Erythroblast (primary cell): ENCODE measurements at places on chromosomes 3 and 15.

GRCh38 chr15:31503256-31503655, 176.6 kb downstream of the KLF13 start:
- no peak for DNase-seq

GRCh38 chr15:86139828-86140227, 60.2 kb downstream of the AGBL1 start:
- peak; percentile 23 for DNase-seq

- DNase-seq = peak; percentile 60
Observed at GRCh38 chr15:34241376-34242330, 16.8 kb downstream of the EMC4 start.

DNA sequence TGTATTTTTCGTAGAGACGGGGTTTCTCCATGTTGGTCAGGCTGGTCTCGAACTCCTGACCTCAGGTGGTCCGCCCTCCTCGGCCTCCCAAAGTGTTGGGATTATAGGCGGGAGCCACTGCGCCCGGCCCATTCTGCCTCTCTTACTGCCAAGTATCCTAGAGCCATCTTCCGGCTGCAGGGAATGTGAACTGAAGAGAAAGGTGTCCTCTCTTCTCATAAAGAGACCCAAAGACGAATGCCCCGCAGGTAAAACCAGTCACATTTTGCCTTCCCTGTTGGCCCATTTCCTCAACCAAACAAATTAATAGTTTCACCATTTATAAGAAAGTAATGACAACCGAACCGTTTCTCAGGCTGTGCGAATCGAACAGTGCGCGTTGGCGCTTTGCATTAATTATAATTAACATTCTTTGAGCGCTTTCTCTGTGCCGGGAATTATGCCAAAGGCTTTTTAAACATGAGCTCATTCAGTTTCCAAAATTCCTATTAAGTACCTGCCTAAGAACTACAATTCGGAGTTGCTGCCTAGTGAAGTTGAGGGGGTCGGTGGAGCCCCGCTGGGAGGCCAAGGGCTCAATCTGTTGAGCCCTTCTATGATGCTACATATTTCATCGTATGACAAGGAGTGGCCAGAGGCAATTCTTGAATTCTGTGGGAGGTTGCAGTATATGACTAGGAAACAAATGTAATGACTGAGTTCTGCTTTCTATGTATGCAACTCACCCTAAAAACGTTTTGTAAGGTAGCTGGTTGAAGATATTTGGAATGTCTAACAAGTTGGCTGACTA, 819 bp upstream of the RPL24 start:
- DNase-seq = no peak

DNA sequence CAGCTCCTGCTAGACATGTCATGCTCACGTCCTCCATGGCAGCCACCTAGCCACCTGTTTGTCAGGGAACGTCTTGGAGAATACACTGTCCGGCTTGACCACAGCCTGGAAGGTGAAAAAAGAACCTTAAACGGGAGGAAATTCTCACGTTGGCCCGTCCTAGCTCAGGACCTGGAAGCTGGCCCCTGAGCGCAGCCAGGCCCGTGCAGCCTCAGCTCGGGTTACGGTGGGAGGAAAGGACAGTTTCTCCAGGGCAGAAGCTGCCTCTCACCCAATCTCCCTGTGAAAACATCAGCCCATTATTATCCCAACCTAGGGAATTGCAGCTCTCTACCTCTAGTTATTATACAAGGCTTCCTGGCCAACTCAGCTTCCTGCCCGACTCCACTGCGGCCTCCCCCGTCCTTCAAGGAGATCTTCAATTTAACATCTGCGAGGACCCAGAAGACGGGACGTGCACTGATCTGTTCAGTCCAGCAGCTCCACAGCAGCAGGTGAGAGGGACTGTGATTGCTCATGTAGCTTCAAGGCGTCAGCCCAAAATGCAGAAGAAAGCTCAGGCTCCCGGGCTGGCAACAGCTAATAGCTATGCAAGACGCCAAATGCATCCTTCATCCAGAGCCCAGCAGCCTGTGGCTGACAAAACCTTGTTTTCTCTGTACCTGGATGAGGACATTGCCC, 84.7 kb downstream of the ADAMTS17 start:
- DNase-seq = no peak

DNA sequence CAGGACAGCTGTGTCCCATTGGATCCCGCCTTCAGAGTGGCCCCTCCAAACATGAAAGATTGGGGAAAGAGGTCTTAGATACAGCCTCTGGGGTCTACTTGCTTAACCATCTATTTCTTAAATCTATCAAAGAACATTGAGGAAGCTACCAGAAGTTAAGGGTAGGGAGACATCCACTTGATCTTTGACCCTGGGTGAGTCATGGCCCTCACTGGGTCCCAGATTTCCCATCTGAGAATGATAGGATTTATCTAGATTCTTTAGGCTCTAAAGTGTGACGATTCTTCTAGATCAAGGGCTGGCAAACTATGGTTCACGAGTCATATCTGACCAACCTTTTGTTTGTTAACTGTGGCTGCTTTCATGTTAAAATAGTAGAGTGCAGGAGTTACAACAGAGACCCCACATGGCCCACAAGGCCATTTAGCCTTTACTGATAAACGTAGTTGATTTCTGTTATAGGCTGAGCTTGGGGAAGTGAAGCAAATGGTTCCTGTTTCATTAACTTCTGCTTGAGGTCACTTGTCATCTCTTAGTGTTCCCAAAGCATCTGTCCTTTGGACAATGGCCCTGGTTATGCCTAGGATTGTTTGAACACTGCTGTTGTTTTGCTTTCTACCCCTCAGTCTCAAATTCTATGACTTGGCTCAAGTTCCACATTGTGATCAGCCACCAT, 8.0 kb downstream of the MUC13 start:
- DNase-seq = no peak

- DNase-seq = no peak
Observed at GRCh38 chr3:185778094-185778493, 46.7 kb downstream of the IGF2BP2 start.

- DNase-seq = peak; percentile 26
Observed at GRCh38 chr3:141998669-141999290, 122.3 kb downstream of the ATP1B3 start.

DNA sequence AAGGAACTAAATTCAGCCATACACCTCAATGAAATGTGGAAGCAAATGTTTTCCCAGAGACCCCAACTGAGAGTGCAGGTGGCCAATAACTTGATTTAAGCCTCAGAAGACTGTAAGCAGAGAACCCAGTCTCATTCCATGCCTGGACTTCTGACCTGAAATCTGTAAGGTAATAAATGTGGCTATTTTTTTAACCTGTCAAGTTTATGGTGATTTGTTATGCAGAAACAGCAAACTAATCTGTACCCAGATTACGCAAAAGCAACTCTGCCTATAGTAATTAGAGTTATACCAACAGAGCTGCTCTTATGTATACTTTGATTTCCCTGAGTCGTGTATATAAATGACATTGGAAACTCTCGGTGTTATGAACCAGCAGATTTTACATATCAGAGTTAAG, 534.0 kb upstream of the NAALADL2 start:
- DNase-seq = no peak

- DNase-seq = no peak
Observed at GRCh38 chr15:40785814-40786213, 16.0 kb downstream of the C15orf62 start.

DNA sequence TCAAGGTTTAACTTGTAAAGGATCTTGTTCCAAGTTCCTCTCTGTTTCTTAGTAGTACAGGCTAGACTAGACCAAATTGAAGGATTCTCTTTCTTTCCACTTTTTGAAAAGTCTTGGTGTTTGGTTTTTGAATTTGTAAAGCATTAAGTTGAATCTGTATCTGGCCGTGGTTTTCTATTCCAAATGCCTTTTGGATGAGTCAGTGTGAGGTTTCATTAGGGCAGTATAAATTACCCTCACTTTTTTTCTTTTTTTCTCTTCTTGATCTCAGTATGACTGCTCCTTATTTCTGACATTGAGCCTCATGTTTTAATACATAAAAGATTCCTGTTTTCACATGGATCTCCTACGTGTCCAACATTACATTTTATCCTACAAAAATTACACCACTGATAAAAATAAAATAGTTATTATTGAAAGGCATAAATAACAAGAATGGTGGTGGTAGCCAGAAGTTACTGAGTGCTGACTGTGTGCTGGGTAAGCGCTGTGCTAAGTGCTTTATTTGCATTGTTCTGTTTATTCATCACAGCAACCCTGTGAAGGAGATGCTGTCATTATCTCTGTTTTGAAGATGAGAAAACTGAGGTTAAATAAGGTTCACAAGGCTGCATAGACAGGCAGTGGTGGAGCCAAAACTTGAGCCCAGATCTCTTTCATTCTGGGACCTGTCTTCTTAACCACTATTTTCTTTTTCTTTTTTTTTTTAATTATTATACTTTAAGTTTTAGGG, 48.3 kb downstream of the MITF start:
- peak; percentile 33 for DNase-seq

GRCh38 chr3:149581248-149581647, 76.6 kb downstream of the WWTR1 start:
- no peak for DNase-seq

- peak; percentile 80 for DNase-seq
Observed at GRCh38 chr15:101088788-101089578, 162.9 kb downstream of the CHSY1 start.

DNA sequence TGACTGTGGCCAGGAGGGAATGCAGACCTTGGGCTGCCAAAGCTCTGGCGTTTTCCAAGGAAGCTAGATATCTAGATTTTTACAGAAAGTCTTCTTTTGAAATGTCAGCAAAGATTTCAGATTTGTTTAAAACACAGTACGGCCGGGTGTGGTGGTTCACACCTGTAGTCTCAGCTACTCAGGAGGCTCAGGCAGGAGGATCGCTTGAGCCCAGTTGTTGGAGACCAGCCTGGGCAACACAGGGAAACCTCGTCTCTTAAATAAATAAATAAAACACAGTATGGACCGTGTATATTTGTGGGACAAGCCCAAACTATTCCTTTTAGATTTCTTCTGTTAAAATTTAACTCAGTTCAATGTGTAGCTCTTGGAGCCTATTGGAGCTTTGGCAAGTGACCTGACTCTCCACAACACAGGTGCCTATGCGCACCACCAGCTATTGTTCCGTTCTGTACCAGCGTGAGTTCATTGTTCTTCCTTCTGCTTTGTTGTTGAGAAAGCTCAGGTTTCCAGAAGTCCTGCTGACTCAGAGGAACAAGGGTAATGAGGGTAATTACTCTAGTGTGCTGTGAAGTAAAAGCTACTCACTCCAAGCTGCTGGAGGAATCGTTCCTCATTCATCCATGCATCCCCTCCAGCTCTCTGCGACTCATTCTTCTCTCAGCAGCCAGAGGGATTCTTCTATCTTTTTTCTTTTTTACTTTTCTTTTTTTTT, 73.1 kb upstream of the SLC6A6 start:
- no peak for DNase-seq

DNA sequence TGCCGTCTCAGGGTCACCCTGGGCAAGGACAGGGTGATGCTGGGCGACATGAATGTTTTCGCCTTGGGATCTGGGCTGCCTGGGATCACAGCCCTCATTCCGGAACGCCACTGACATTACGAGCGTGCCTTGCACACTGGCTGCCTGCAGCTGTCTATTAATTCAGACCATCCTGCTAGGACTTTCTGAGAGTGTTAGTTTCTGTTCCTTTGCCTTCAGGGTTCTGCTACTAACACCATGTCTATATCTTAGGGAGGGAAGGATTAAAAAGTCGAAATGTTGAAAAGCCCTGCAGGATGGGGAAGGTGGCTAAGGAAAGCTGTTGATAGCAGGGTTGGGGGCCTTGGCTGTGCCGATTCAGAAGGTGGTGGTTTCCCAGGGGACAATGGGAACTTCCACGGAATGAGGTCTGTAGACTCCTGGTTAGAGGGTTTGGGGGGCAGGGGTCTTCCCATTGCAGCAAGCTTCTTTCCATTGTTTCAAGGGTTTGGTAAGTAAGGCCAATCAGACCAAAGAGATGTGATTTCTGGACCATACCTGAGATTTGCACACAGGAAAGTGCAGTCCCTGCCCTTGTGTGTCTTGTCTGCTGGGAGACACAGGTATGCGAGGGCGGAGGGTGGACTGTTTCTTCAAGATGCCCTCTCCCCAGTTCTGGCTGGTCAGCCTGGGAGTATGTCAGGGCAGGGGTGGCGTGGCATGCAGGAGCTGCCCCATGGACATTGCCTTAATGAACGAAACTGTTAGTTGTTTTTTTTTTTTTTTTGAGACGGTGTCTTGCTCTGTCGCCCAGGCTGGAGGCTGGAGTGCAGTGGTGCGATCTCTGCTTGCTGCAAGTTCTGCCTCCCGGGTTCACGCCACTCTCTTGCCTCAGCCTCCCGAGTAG, 50.9 kb downstream of the RGMA start:
- no peak for DNase-seq

GRCh38 chr3:115068799-115069198, 78.3 kb downstream of the ZBTB20 start:
- no peak for DNase-seq

DNA sequence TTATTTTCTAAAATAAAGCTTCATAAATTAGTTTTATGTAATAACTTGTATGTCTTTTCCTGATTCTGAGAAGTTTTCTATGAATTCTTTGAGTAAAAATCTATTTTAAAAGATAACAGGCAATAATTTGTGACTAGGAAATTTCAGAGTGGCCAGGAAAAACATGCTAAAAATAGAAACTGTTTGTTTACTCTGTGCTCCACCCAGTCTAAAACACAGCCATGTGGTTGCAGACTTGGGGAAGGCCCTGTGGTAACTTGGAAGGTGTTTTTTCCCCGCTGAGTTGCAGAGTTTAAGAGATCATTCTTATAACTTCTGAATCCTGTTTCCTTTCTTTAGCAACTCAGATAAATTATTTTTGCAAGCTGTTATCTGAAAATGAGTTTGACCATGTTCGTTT, 21.9 kb downstream of the PLCL2 start:
- peak; percentile 46 for DNase-seq

DNA sequence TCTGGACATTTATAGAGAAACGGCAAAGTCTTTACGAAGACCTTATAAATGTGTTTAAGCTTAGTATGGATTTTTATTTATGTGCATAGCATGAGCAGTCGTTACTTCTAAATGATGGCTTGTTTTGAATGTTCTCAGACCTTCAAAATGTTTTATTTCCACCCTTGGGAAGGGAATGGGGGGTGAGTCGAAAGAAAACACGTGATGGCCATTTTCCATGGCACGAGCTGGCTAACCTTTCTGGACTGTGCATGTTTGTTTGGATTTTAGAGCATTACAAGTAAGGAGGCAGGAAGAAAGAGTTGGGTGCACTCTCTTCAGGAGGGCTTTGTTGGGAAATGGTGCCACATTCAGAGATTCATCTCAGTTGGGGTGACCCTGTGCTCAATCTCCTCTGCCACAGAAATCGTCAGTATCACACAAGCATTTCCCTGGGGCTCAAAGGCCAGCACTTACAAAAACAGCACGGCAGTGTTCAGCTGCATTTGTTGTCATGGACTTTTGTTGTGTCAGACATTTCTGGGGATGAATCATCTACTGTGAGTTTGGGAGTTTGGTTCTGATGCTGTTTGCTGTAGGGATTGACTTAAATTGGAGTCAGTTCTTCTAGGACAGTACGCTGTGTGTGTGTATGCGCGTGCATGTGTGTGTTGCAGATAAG, 52.3 kb upstream of the ADAMTS9 start:
- no peak for DNase-seq

- DNase-seq = no peak
Observed at GRCh38 chr3:176948151-176948550, 249.1 kb downstream of the TBL1XR1 start.

DNA sequence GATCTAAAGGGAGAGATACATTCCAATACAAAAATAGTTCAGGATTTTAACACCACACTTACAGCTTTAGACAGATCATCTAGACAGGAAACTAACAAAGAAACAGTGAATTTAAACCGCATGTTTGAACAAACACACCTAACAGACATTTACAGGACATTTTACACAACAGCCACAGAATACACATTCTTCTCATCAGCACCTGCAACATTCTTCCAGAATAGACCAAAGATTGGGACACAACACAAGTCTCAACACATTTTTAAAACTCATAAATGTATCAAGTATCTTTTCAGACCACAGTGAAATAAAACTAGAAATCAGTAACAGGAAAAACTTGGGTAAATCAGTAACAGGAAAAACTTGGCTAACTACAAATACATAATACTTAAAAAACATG, 256.3 kb downstream of the MCTP2 start:
- DNase-seq = no peak
